ENCODE measurements at places on chromosomes 2 and 18.

DNA sequence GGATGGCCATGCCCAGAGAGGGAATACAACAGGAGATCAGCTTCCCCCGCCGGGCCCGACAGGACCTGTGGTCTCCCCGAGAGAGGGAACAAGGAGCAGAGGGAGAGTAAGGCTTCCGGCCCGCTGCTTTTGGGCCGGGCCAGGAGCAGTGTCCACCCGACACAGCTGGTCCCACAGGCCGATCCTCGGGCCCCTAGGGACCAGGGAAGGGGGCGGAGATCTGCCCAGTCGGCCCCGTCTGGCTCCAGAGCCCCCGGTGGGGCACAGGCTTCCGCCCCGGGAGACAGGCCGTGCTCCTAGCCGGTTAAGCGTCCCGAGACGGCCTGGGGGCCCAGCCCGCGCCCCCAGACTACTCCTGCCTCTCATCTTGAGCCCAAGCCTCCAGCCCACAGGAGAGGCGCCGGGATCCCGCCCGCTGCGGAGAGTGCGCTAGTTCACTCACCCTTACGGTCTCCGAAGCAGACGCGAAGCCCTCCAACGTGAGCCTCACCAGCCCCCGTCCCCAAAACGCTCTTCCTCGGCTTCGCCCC, at the start of gene MCFD2:
TSS of gene MCFD2 (minus strand) at position 526 of the 530 bp plus-strand sequence. CDS start 6,635 bp downstream, outside the sequence.
- peak; percentile 86 for DNase-seq

DNA sequence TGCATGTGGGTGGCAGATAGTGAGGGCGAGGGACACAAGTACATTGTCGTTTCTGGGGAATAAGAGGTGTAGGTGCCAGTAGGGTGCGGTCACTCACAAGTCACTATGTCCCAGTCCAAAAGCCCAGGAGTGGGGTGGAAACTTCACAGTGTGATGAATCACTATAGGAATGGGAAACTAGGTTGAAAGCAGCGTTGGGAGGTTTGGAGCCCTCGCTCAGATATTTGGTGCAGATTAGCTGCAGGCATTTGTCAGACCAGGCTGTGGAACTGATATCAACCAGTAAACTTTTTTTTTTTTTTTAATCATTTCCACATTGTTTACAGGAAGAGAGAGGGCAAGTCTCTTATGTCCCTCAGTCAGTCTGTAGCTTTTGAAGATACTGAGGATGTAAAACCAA, 121.8 kb downstream of the CERS6 start:
- DNase-seq: no peak

- no peak for DNase-seq
Measured at GRCh38 chr2:101396316-101396717, 9.0 kb upstream of the CREG2 start.

DNA sequence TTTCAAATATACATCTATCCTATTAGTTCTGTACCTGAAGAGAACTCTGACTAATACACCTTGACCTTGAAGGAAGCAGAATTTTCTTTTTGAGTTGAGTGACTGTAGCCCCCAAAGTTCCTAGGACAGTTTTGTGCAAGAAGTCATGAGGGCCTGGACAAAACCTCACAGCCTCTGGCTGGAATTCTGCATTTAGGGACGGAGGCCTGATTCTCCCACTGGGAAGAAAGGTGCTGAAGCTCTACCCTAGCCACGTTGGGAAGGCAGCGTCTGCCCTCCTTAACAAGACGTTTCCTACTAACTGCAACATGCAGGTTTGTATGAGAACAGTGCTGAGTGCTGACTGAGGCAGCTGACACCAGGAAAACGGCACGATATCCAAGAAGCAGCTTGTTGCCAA, 74.4 kb upstream of the ZCCHC2 start:
- DNase-seq: no peak

GRCh38 chr18:45250479-45250878, 364.8 kb upstream of the SLC14A2 start:
- no peak for DNase-seq

DNA sequence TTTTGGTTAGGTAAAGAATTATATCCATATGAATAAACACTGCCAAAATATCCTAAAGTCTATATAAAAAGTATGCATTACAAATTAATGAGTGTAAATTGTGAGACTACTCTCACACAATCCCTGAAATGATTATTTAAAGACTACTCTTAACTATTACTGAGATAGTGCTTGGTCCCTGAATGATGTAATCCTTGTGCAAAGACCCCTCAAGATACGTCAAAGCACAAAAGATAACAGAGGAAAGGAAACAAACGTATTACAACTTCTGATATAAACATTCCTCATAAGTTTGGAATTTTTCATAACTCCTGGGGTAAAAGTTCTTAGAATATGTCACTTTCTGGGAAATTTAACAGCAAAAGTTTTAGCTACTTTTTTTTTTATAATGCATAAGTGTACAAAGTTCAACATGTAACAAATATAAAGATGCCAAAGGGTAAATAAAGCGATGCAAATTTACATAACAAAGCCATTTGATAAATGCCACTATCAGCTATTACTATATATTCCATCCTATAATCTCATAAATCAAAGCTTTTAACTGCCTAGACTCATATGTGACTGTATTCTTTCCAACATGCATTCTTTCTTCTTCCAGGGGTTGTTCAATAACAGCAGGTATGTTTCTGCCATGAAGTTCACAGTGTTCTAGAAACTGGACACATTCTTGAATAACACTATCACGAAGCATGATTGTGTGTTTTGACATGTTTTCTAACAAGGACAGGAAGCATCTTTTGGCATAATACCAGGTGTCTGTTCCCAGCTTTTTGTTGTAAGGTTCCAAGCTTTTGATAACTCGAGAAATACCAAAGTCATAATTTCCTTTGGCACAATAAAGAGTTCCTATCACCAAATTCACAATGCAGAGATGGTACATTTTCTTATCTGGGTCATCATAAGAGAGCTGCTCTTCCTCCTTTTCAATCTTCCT, 158.0 kb downstream of the AGPS start:
- no peak for DNase-seq

DNA sequence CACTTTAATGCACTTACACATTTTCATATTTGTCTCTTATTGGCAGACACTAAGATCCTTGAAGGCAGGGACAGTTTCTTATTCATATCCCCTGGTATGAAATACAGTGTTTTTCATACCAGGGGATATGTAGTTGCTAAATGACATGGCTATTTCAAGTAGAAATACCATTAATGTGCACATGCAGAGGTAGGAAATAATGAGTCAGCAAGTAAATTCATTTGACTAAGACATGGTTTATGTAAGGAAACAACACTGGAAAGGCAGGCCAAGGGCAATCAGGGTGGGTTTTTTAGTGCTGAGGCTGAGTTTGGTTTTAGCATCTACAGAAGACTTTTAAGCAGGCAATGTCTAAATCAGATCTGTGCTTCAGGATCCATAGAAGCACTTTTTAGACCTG, 155.9 kb downstream of the WDPCP start:
- no peak for DNase-seq

GRCh38 chr2:99984799-99985515, 157.4 kb downstream of the AFF3 start:
- no peak for DNase-seq

GRCh38 chr18:966759-967576, 62.3 kb downstream of the ADCYAP1 start:
- DNase-seq: no peak

DNA sequence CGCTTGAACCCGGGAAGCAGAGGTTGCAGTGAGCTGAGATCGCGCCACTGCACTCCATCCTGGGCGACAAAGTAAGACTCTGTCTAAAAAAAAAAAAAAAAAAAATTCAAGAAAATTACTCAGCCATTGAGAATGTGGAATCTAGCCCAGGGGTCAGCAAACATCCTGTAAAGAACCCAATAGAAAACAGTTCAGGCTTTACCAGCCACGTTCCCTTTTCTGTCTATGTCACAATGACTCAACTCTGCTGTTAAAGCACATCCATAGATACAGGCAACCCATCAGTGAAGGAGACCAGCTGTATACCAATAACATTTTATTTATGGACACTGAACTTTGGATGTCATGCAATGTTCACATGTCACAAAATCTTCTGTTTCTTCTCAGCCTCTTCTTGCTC, 435.6 kb upstream of the GYPC start:
- no peak for DNase-seq

DNA sequence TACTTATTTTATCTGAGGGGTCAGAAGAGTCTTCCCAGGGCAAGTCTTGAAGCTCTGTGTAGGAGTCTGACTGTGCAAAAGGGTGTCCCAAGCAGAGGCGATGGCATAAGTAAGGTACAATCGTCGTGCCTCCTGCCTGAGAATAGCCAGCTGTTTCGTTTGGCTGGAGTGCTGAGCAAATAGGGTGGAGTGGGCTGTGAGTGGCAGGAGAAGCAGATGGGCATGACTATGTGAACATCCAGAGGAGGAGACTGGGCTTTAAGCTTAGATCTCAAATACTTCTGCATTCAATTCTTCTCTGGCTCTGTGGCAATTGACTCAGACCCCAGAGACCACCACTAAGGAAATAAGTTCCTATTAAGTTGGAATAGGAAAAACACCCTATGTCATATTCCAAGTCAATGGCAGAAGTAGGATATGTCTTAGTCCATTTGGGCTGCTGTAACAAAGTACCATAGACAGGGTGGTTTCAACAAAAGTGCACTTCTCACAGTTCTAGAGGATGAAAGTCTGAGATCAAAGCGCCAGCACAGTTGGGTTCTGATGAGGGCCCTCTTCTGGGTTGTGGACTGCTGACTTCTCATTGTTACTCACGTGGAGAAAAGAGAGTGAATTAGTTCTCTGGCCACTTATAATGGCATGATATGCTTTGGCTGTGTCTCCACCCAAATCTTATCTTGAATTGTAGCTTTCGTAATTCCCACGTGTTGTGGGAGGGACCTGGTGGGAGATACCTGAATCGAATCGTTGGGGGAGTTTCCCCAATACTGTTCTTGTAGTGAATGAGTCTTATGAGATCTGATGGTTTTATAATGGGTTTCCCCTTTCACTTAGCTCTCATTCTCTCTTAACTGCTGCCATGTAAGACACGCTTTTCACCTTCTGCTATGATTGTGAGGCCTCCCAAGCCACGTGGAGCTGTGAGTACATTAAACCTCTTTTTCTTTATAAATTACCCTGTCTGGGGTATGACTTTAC, 120.2 kb downstream of the LPIN1 start:
- DNase-seq: no peak

DNA sequence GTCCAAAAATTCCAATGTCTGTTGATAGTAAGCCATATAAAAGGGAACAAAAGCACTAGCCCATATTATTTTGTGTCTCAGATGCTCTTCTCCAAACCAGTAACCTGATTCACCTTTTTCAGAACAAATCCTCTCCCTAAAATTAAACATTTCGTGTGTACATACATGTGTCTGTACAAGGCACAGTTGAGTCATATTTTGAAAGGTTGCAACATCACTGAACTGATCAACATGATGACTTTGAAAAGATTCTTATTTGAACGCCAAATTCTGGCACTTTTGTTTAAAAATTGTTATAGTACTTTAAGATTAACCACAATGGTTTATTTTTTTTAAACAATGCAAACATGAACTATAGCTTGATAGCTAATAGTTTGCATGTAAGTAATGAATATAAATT, 102.5 kb downstream of the RIT2 start:
- DNase-seq: no peak

- DNase-seq: no peak
Measured at GRCh38 chr2:73532381-73532780, 109.8 kb downstream of the NAT8 start.

- no peak for DNase-seq
Measured at GRCh38 chr2:132681766-132682165, 11.8 kb upstream of the LYPD1 start.

DNA sequence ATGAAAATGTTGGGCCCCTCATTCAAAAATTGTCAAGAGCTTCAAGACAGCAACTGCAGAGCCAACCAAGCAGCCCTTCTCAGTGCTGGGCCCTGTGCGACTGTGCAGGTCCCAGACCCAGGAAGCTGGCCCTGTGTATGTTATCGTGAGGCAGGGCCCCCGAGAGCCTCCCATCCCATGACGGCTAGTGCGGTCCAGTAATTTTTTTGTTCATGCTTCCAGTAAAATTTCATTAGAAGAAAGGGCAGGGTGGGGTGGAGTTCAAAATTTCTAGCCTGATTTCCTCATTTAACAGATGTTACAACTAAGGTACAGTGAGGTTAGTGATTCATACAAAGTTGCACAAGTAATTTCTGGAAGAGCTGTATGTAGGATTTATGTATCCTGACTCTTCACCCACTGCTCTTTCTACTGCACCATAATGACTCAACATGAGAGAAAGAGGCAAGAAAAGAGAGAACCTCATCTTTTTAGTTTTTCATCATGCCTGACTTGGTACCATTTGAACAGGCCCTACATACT, 105.5 kb downstream of the ZEB2 start:
- DNase-seq: no peak

DNA sequence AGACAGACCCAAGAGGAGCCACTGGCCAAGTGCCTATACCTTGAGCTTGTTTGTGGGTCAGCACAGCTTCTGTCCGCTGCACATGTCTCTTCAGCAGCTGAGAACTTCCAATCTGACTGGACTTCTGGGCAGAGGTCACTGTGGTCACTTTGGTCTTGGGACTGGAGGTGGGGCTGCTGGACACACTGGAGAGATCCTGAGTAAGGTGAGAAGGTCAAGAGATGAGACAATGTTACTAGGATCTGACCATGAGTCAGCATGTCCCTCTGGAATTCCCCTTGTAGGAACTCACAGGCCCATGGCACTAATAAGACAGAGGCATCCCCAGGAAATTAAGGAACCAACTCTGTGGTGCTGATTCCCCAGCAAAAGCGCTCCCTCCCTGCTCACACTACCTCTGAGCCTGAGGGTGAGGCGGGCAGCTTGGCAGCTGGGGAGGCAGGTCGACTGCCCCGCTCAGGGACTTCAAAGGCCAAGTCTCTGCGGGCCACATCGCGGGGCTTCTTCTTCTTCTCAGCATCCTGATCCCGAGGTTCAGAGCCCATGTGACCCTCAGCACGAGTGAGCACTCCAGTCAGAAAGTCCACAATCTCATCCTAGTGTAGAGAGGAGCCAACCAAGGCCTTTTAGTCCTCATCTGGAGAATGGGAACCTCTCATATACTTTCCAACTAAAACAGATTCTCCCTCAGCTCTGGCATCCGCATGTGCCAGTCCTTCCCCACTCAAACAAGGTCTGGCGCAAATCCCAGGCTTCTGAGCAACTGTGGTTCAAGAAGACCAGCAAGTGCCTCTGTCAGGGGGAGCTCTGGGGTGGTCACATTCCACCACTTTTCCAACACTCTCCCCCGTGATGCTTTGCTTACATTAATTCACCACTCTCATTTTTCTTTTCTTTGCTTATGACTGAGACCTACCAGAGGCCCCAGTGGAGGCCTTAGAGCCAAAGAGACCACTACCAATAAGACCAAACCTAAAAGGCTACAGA, 29.4 kb downstream of the KANSL3 start:
- DNase-seq: no peak
